ENCODE measurements at places on chromosomes 7 and 10. TPM values are rescaled to one million over a fixed set of nuclear protein-coding genes. Genes with fewer than 3 reads are reported as not detected.

IL15RA gene
- not detected for total RNA-seq

SLC18A3 gene
- not detected for total RNA-seq

DNA sequence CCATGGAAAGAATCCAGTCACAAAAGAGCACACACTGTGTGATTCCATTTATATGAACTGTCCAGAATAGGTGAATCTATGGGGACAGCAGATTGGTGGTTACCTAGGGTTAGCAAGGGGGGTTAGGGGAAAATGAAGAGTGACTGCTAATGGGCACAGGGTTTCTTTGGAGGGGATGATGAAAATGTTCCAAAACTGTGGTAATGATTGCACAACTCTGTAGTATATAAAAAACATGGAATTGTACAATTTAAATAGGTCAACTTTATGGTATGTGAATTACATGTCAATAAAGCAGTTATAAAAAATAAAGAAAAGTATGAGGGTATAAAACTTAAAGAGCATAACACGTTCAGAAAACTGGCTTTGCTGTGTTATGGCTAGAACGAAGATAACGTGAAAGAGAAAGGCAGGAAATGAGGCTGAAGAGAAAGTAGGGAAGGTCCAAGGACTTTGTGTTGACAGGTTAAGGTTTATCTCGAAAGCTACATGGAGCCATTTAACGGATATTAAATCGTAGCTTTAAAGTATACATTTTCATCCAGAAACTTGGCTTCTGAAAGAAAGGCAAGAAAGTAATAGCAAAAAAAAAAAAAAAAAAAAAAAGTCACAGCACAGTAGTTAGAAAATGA, 26.4 kb upstream of the MSS51 start:
- DNase-seq = no peak
- H3K27me3 ChIP-seq = no peaks in the 10 kb centered on the region
- H3K36me3 ChIP-seq = peaks cover 13% of the 10 kb centered on the region
- H3K4me1 ChIP-seq = no peaks in the 10 kb centered on the region

DNA sequence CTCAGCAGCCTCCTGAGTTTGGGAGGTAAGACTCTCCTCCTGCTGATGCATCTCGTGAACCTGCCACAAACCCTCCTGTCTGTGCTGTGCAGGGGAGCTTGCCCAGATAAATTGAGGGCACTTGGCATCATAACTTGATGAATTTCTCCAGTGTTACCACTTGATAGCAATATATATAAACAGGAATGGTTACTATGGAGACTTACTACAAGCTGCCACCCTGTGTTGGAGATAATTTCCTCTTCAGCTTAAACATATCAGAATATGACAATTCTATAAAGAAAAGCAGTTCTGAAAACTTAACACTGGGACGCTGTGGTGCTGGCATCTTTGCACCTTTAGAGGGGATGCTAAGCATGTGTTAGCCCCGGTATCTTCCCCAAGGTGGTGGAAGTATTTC, 14.9 kb downstream of the PFKFB3 start:
- no peak for DNase-seq
- H3K27ac ChIP-seq = no peak overlapping the region
- H3K4me1 ChIP-seq = no peaks in the 10 kb centered on the region
- H3K36me3 ChIP-seq = 0 out of 2 replicates have a peak, but pooled peaks cover 4% of the 10 kb centered on the region

TMEM273 gene
- total RNA-seq = 0.51 TPM

- H3K4me1 ChIP-seq = no peaks in the 10 kb centered on the region
- no peak overlapping the region for H3K4me3 ChIP-seq
Measured at GRCh38 chr7:131745390-131746248, 189.2 kb upstream of the PODXL start.

FANK1 gene
- total RNA-seq = not detected

GRCh38 chr10:6579904-6580278, at the start of gene PRKCQ:
Gene PRKCQ, minus strand, starts transcription at chr10:6580276. Its CDS starts 65,141 bp downstream, at chr10:6515135.
- no peak for DNase-seq
- no peaks in the 10 kb centered on the region for H3K36me3 ChIP-seq
- no peaks in the 10 kb centered on the region for H3K27me3 ChIP-seq
- peak within 1 kb of the TSS; percentile 74 for H3K4me3 ChIP-seq

DNA sequence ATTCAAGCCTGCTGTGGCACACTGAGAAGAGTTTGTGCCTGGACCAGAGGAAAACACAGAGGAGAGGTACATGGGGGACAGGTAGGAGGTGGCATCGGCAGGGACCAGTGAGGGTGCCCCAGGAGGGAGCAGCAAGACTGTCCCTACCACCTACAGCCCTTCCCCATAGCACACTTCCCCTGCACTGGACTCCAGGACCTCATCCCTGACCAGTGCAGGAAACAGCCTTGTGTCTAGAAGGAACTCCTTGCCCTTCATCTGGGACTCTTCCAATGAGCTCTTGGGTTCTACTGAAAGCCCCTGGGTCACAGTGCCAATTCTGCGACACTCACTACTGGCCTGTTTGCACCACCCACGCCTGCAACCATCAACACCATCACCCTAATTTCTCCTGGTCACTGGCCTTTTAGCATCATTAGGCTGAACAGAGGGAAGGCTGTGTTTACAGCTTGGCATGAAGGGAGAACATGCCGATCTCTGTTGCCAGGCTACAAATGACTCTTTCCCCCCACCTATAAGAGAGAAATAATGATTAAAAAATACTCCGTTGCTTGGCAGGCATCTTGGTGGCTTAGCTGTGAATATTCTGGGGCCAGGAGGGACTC, 371.9 kb upstream of the ZMIZ1 start:
- H3K36me3 ChIP-seq = no peaks in the 10 kb centered on the region
- no peak overlapping the region for H3K4me3 ChIP-seq
- no peak overlapping the region for H3K27ac ChIP-seq

CSTF2T gene
- total RNA-seq = 22.1 TPM

LIPF gene
- total RNA-seq = 0.22 TPM

DNA sequence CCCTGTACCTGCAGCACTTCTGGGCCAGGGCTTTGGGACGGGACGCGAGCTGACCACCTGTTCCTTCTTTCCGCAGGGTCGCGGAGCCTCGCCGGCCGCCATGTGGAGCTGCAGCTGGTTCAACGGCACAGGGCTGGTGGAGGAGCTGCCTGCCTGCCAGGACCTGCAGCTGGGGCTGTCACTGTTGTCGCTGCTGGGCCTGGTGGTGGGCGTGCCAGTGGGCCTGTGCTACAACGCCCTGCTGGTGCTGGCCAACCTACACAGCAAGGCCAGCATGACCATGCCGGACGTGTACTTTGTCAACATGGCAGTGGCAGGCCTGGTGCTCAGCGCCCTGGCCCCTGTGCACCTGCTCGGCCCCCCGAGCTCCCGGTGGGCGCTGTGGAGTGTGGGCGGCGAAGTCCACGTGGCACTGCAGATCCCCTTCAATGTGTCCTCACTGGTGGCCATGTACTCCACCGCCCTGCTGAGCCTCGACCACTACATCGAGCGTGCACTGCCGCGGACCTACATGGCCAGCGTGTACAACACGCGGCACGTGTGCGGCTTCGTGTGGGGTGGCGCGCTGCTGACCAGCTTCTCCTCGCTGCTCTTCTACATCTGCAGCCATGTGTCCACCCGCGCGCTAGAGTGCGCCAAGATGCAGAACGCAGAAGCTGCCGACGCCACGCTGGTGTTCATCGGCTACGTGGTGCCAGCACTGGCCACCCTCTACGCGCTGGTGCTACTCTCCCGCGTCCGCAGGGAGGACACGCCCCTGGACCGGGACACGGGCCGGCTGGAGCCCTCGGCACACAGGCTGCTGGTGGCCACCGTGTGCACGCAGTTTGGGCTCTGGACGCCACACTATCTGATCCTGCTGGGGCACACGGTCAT, 13.3 kb downstream of the GPR146 start:
- no peak overlapping the region for H3K4me3 ChIP-seq
- no peak for DNase-seq
- H3K36me3 ChIP-seq = no peaks in the 10 kb centered on the region
- no peak overlapping the region for H3K27ac ChIP-seq
- peaks cover 11% of the 10 kb centered on the region for H3K4me1 ChIP-seq
- H3K27me3 ChIP-seq = no peaks in the 10 kb centered on the region

NRAP gene
- total RNA-seq = not detected

OR2A42 gene
- total RNA-seq = not detected

DNA sequence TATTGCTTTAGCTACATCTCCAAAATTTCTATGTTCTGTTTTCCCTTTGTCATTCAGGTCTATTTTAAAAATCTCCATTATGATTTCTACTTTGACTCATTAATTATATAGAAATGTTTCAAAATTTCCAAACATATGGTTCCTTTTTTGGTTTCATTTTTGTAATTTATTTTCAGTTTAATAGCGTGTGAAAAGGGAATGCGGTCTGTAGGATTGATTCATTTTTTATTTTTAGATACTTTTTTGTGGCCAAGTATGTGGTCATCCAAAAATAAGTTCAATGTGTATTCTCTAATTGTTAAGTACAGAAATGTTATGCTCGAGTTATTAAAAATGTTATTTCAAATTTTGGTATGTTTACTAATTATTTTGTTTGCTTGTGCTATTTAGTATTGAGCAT, 72.5 kb upstream of the ANKRD1 start:
- H3K4me1 ChIP-seq = no peaks in the 10 kb centered on the region
- DNase-seq = no peak
- no peaks in the 10 kb centered on the region for H3K36me3 ChIP-seq
- H3K27me3 ChIP-seq = no peaks in the 10 kb centered on the region
- no peak overlapping the region for H3K4me3 ChIP-seq

GRCh38 chr10:34113504-34114225, 701.4 kb downstream of the PARD3 start:
- H3K4me1 ChIP-seq = no peaks in the 10 kb centered on the region
- H3K27ac ChIP-seq = no peak overlapping the region
- no peak for DNase-seq

GRCh38 chr7:43137811-43138210, 25.4 kb downstream of the HECW1 start:
- H3K27me3 ChIP-seq = no peaks in the 10 kb centered on the region
- no peaks in the 10 kb centered on the region for H3K36me3 ChIP-seq
- DNase-seq = no peak
- no peaks in the 10 kb centered on the region for H3K4me1 ChIP-seq
- no peak overlapping the region for H3K4me3 ChIP-seq

DNA sequence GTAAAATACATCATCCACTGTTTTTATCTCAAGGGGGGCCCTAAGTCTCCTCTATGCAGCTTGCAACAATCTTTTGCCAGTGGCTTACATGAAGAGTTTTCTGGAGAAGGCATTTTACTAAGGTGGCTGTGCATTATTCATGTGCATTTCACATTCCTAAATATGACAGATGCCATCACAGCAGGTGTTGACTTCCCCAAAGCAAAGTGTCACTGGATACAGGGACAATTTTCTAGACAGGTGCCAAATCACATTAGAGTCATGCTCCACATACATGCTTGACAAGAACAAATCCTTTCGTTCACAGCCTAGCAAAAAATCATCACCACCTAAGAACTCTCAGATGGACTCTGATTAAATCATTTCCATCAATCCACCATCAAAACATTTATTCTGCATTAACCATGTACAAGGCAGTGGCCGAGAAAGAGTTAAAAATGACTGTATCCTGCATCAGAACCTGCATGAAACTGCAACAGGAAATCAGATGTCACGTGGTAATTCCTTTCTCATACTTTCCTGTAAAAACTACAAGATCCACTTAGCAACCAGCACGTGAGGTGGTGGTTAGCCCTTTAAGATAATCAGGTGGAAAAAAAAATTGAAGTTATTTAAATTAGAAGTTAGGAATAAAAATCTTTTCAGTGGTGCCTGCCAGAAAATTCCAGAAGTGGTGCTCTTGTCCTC, 88.2 kb upstream of the AFAP1L2 start:
- peak overlapping the region; percentile 99 for H3K27ac ChIP-seq
- H3K27me3 ChIP-seq = no peaks in the 10 kb centered on the region
- DNase-seq = peak; percentile 64
- H3K36me3 ChIP-seq = peaks cover 34% of the 10 kb centered on the region
- peaks cover 98% of the 10 kb centered on the region for H3K4me1 ChIP-seq
- peak overlapping the region; percentile 15 for H3K4me3 ChIP-seq

DNA sequence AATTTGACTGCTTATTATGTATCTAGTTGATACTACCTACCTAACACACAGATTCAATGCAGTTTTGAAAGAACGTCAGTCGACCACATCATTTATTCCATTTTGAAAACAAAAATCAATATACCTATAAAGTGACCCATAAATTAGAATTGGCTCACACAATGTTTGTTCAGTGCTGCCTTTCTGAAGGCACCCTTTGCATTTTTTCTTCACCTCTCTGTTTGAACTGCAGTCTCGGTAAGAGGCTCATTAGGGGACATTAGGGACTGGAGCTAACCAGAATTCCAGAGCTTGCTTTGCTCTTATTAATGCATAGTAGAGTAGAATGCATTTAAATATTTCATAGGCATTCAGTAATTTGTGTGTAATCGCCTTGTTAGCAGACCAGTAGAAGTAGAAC, 234.1 kb downstream of the FOXP2 start:
- no peak overlapping the region for H3K27ac ChIP-seq
- H3K36me3 ChIP-seq = no peaks in the 10 kb centered on the region
- H3K4me1 ChIP-seq = no peaks in the 10 kb centered on the region
- DNase-seq = no peak
- H3K4me3 ChIP-seq = no peak overlapping the region

DNA sequence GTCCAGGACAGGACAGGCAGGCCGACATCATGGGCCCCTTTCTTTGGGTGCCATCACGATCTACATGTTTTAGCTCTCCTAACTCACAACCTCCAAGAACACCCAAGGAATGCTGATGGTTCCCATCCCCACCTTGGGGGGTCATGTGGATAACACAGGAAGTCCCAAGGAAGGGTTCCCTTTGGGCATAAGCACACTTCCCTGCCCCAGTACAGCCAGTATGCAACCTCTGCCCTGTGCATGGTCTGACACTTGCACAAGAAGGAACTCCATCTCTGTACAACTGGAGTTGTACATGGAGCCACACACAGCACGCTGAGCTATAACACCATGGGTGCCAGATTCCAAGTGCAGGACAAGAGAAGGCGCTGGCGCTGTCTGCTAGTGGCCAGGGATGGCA, 11.0 kb downstream of the MAT1A start:
- no peak overlapping the region for H3K27ac ChIP-seq
- H3K27me3 ChIP-seq = no peaks in the 10 kb centered on the region
- no peak for DNase-seq
- peaks cover 23% of the 10 kb centered on the region for H3K4me1 ChIP-seq

DNA sequence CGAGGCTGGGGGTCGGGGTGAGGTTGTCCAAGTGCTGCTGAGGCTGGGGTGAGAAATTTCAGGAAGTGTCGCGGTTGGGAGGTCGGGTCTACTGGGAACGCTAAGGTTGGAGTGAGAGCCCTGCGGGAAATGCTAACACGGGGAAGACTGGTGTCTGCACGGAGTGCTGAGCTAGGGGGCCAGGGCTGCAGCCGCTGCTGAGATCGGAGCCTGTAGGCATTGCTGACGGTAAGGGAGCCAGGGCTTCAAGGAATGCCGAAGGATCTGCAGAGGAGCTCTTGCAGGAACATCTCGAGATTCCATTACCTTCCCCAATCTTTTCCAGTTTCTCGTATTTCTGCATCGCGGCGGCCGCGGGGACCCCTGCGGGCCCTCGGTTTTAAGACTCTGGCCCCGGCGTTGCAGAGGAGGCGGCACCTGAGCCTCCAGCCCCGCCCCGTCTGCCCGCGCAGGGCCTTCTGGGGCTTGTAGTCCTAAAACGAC, at the start of gene CDK5:
TSS of gene CDK5 (minus strand) at position 392 of the 483 bp plus-strand sequence. CDS start at position 343, 49 bp downstream.
- H3K27me3 ChIP-seq = no peaks in the 10 kb centered on the region
- DNase-seq = no peak
- H3K4me3 ChIP-seq = peak within 1 kb of the TSS; percentile 87
- H3K36me3 ChIP-seq = no peaks in the 10 kb centered on the region
- H3K27ac ChIP-seq = peak within 1 kb of the TSS; percentile 82
- peaks cover 31% of the 10 kb centered on the region for H3K4me1 ChIP-seq

- H3K4me1 ChIP-seq = no peaks in the 10 kb centered on the region
- no peak for DNase-seq
- no peak overlapping the region for H3K4me3 ChIP-seq
- no peaks in the 10 kb centered on the region for H3K36me3 ChIP-seq
- H3K27ac ChIP-seq = no peak overlapping the region
- no peaks in the 10 kb centered on the region for H3K27me3 ChIP-seq
Measured at GRCh38 chr7:105136221-105136620, 122.2 kb downstream of the KMT2E start.

All from Karpas-422 (cell line).